AML-193 (cell line): ENCODE measurements at places on chromosomes 4 and X.
A peak's percentile ranks its signal among the peaks of the same experiment; 100 is the strongest.

- DNase-seq, result no peak
These were observed 930 bp upstream of the SLITRK4 start for GRCh38 chrX:143636831-143637230.

DNA sequence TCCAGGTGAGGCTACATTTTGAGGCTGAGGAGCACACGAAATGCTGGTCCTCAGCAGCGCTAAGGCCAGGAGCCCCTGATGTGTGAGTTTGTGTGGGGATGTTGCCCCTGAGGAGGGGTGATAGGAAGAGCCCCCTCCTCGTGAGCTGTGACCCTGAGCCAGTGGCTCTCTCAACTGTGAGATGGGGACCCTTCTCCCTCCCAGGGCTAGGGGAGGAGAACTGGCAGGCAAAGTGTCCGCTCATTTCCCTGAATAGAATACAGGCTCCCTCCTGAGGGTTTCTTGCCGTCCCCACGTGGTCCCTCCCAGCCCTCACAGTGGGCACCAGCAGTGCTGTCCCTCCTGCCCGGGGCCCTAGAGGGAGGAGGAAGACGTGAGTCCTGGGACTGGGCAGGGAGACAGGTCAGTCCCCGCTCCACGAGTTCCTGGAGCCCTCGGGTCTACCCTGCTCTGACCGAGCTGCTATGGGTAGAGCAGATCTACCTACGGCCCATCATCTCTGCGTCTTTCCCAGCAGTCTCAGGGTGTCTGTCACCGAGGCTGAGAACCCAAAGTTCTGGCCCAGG is 21.0 kb upstream of the TBC1D14 start:
- no peak for DNase-seq

- no peak for DNase-seq
These were observed 20.6 kb downstream of the CAMK2D start for GRCh38 chr4:113740857-113741379.

GRCh38 chr4:105483840-105484239 is 10.0 kb upstream of the PPA2 start:
- DNase-seq, result no peak

DNA sequence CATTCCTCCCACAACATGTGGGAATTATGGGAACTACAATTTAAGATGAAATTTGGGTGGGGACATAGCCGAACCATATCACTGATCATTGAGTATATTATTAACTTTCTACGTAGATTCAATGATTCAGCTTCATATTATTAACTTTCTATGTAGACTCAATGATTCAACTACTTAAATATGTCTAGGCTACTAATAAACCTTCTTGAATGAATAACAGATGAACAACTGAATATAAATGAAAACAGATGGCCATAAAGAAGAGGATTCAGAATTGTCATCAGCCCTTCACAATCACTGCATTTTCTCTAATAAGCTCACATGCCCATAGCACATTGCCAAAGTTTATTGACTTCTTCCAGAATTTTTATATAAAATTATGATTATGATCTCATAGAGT is 57.0 kb downstream of the CEP44 start:
- no peak for DNase-seq

GRCh38 chrX:87160435-87161010 is 357.1 kb upstream of the KLHL4 start:
- DNase-seq, result no peak

- peak; percentile 64 for DNase-seq
These were observed 789 bp upstream of the DDX3X start for GRCh38 chrX:41333003-41333743.

GRCh38 chr4:3779509-3779908 is 13.3 kb downstream of the ADRA2C start:
- no peak for DNase-seq

- no peak for DNase-seq
These were observed 1146.0 kb downstream of the NLGN4X start for GRCh38 chrX:5082705-5083104.

- DNase-seq, result no peak
These were observed 13.4 kb downstream of the NSDHL start for GRCh38 chrX:152844256-152844655.

DNA sequence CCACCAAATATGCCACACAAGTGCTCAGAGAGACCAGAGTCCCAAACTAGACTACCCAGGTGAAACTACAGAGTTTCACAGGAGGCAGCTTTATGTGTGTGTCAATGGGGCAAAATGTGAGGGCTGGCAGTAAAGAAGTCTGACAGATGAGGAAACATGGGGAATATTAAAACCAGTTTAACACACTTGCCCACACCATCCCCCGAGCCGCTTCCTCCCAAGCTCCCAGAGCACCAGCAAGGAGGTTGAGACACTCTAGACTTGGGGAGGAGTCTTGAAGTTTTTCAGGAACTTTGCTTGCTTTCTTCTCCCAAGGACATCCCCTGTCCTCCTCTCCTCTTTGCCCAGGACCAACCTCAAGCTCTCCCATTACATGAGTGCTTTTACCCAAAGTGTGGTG is 94.7 kb upstream of the SPRY1 start:
- DNase-seq, result no peak

DNA sequence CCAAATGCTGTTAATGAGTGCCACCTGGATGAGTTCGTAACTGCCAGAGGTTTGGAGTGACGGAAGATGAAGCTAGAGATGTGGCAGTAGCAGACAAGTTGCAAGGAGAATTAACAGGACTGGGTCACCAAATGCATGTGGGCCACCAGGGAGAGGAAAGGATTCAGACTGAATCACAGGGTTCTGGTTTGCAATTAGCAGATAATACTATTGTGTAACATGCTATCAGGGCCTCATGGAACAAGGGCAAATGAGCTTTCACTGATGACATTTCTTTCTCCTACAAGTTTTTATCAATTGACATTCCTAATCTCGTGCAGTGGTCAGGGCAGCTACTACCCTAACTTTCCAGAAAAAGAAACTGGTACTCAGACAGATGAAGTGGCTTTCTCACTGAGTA is 21.4 kb downstream of the GAB3 start:
- no peak for DNase-seq

DNA sequence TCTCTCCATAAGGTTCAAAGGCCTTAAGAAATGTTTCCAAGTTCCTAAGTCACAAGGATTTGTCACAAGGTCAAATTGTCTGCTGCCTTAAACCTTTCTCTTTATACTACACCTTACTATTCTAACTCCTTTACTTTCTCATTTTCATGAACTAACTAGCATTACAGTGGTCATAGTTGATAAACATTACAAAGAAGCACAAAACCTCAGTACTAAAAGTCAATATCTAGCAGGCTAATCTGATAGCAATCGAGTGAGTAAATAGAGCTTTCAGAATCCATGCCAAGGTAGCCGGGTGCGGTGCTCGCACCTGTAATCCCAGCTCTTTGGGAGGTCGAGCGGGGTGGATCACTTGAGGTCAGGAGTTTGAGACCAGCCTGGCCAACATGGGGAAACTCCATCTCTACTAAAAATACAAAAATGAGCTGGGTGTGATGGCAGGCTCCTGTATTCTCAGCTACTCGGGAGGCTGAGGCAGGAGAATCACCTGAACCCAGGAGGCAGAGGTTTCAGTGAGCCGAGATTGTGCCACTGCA is 510.0 kb downstream of the GBA3 start:
- DNase-seq, result no peak

- no peak for DNase-seq
These were observed 140.6 kb downstream of the GPM6A start for GRCh38 chr4:175671491-175671934.

GRCh38 chr4:7075962-7076695 is 8.3 kb upstream of the GRPEL1 start:
- no peak for DNase-seq

DNA sequence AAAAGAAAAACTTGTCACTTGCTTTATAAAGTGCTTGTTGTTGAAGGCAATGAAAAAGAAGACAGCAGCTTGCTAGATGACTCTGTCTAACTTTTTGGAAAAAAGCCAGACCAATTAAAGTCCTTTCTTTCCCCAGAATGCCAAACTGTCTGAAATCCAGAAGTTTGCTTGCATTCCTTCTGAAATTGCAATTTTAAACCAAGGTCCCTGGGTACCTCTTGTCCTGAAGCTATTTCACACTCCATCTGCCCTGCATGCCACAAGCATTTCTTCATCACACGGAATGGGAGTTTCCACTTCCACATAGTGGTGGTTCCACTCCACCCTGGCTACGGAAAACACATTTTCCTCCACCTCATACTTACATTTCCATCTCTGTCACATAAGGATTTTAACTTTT is 101.0 kb downstream of the PAPSS1 start:
- DNase-seq, result no peak

- no peak for DNase-seq
These were observed 33.7 kb downstream of the NFKB1 start for GRCh38 chr4:102534845-102535244.

GRCh38 chrX:43333543-43333942 is 322.6 kb upstream of the MAOA start:
- DNase-seq, result no peak

- DNase-seq, result no peak
These were observed 2.6 kb downstream of the AMER1 start for GRCh38 chrX:64202808-64203325.

- peak; percentile 32 for DNase-seq
These were observed 232.2 kb downstream of the C4orf33 start for GRCh38 chr4:129328162-129328561.

DNA sequence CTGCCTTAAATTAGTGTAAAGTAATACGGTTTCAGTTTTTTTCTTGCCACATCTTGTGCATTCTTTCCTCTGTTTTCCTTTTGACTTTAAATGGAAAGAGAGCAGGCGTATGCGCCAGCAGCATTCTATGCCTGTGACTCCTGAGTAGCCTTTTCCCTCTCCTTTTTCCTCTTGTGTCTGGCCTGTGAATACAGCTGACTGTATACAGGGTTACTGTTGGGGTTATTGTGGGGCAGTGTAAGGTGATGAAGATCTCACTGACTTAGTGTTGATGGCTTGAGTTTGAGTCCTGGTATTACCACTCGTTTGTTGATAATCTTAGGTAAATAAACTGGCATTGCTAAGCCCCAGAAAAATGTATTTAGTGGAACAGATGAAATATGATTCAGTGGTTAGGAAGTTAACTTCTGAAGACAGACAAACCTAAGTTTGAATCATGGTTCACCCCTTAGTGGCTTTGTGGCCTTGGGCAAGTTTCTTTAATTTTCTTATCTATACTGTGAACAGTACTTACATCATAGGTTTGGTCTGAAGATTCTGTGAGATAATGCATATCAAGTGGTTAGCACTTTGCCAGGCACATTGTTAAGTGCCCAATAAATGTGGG is 105.1 kb downstream of the FNIP2 start:
- no peak for DNase-seq

DNA sequence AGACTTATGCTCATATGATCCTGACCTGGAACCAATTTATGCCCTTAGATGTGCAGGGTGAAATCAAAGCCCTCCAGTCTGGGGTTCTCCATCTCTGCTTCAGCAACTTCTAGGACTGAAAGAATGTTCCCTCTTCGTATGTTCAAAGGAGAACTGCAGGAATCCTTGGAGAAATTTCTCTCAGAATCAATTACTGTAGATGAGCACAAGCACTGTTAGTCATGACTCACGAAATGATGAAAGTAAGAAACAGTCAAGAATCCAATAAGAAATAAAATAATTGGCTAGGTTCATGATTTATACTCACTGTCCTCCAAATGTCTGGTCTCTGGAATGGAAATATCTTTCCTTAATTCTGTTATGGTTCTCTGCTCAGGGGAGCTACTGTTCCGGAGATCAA is 348.2 kb downstream of the PDGFC start:
- no peak for DNase-seq

- no peak for DNase-seq
These were observed 644.6 kb downstream of the IL1RAPL1 start for GRCh38 chrX:29231800-29232199.

GRCh38 chr4:182593864-182594263 is 323.3 kb downstream of the DCTD start:
- no peak for DNase-seq

DNA sequence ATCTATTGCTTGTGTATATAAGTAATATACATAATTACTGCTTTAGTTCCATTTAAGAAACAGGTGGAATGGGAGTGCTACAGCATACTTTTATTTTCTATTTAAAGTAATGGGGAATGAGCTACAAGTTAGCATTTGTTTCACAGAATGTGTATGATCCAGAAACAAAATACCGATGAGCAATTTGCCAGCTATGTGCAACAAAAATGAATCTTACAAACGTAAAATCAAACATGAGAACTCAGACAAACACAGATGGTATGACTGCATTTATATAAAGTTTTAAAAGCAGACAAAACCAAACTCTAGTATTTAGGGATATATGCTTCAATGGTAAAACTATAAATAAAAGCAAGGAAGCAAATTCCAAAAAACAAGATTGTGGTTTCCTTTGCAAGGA is 141.7 kb downstream of the PAPSS1 start:
- no peak for DNase-seq

- no peak for DNase-seq
These were observed 187.7 kb downstream of the SHROOM3 start for GRCh38 chr4:76622717-76623116.

GRCh38 chrX:153501530-153501929 is 6.8 kb downstream of the BGN start:
- DNase-seq, result no peak

DNA sequence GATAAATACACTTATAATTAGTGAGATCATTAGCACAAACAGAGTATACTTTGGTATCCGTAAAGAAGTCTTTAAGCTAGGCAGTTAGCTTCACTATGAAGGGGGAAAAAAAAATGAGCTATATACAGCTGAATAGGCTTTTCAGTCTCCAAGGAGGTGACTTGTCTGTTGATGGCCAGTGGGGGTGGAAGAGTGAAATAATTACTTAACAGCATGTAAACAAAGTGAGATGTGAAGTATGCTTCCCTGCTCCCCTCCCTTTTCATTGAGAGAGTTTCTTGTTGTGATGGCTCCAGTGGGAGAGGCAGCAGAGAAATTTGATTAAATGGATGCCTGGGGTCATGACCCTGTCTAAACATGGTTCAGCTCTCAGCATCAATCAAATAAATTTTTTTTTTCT is 180.9 kb downstream of the DACH2 start:
- no peak for DNase-seq

DNA sequence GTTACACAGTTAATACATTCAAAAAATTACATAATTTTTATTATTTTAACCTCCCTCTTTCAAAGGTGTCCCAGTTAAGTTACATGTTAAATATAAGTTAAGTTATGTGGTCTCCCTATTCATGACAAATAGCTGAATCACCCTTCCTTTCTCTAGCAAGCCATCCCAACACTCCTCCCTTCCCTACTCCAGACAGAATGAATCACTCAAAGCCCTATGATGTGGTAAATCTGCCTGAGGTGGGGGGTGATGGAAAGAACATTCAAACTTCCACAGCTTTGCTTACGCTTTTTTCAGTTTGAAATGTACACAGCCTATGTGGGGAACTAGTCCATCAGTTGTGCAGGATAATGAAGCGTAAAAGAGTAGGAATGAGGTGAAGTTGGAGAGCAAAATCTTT is 90.2 kb downstream of the CXCL13 start:
- DNase-seq, result no peak
